AG04450 (cell line): ENCODE measurements at places on chromosomes 12 and 14.

- DNase-seq = no peak
Measured at GRCh38 chr14:23025151-23025814, 9.4 kb downstream of the PSMB5 start.

- no peak for DNase-seq
Measured at GRCh38 chr12:31312431-31312830, 13.5 kb downstream of the SINHCAF start.

DNA sequence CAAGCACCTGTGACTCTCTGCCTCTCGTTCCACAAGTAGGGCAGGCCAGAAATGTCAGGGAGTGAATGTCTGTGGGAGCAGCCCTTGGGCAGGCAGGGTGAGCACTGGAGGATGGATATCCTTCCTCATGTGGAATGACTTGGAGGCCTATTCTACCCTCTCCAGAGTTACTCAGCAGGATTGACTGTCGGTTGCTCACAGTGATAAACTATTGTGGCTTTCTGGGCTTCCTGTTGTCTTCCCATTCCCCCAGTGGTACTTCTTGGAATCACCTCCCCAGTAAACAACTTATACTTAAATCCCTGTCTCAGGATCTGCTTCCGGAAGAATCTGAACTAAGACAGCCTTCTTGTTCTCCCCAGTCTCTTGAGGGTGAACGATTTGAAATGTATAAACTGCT is 79.6 kb upstream of the MANSC4 start:
- DNase-seq = no peak

DNA sequence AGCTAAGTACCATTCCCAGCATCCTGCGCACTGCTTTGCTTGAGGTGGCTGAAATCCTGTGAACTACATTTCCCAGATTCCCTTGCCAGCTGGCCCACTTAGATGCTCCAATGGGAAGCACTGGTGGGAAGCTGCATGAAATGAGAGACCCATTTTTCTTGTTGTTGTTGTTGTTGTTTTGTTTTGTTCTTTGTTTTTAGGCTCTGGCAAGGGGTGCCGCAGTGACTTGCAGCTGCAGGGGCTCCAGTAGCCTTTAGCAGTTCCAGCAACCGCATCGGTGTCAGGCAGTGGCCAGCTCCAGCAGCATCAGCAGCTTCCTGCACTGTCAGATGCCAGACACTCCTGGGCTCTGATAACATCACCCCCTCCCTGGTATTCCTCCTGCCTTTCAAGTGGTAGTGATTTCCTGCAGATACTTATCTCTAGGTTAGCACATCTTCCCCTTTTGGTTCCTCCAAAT is 8.8 kb upstream of the EGLN3 start:
- no peak for DNase-seq

DNA sequence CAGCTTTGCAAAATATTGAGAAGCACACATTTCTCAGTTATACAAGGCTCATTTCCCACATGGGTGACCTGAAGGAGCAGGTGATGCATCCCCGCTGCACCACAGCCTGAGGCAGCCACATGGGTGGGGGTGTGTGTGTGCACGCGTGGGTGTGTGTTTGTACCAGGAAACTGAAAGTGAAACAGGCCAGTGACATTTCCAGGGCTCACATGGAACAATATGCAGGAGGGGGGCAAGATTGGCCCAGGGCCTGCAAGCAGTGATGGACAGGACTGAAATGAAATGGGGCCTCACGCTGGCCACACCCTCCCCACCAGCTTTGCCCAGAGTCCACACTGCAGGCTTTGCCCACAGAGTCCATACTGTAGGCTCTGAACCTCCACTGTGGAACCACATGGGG is 154.2 kb upstream of the PARP11 start:
- DNase-seq = no peak

DNA sequence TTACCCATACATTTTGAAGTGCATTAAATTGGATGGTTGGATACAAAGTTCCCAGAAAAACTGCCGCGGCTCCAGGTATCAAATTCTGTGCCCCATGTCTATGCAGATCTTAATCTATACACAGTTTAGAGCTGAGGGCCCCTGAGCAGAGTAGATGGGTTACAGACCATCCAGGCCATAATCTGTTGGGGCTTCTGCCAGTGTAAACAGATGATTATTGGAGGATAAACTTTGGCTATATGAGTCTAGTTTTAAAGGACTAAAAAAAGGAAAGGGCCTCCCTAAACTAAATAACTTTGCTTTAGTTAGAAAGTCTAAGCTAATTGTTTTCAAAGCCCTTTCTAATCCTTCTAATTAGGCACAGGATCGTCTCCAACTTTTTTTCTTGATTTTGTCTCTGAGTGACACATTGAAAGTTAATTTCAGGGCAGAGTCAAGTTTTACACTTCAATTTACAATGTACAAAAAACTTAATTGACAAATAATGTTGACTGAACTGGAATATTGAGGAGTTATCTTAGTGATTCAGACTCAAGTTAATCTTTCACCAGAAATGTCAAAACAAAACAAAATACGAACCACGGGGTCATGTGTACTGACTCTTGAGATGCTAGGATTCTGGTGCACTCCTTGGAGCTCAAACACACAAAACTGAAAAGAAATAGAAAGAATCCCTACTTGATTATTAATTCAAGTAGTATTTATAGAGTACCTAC is 133.9 kb upstream of the SCAF11 start:
- DNase-seq = no peak

DNA sequence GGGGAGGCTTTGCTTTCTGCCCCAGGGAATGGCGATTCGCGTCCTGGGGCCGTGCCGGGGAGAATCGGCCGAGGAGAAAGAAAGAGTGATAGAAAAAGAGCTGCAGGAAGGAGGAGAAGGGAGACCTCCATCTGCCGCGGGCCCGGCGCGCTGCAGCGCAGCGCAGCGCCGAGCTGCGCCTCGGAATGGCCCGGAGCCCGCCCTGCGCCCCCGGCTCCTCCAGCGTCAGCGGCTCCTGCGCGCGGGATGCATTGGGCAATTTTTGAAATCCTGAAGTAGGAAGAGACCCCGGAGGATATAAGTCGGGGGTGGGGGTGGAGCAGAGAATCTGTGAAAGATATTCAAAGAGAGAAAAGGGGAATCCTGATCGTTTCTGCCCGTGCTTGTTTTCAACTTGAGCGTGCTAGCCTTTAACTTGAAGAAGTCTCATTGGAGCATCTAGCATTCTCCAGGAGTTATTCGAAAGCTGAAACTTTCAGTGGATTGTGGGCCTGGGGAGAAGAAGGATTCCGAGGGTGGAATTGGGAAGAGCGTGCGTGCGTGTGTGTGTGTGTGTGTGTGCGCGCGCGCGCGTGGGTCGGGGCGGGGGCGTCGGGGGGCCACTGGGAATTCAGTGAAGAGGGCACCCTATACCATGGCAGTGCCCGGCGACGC is 441 bp downstream of the PDE3A start:
- DNase-seq = no peak

DNA sequence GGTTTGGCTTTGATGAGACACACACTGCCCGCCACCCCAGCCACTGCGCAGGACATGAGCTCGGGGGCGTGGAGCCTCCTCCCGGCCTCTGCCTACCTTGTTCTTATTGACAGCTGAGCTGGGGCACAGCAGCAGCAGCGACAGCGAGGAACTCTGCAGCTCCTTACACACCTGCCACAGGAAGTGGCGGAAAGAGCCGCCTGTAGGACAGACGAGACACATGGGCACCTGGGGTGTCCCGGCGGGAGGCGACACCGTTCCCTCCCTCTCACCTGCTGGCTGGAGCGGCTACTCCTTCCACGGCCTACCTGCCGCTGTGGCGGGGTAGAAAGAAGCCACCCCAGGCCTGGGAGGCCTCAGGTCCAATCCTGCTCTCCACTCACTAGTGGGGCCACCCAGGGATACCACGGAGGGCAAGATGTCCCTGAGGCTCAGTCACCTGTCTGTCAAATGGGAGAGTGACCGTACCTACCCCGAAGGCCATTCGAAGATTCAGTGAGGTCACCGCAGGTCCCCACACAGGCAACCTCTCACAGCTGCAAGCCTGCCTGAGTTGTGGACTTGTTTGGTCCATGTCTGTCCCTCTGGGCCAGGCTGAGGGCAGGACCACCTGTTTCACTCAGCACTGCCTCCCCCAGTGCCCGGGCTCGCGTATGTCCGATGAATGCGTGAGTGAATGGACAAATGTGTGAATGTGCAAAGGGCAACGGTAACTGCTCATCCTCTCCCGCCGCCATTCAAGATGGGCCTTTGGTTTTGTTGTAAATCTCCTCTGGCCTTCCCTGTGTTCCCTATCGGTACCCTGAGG is 42.6 kb downstream of the TRAFD1 start:
- no peak for DNase-seq

- DNase-seq = no peak
Measured at GRCh38 chr12:14678547-14679150, 17.8 kb downstream of the GUCY2C start.

- no peak for DNase-seq
Measured at GRCh38 chr14:95660651-95661515, 25.3 kb upstream of the TCL1B start.

GRCh38 chr12:81874586-81874985 is 115.4 kb upstream of the PPFIA2 start:
- DNase-seq = no peak

- no peak for DNase-seq
Measured at GRCh38 chr14:65392296-65392695, 20.2 kb upstream of the FUT8 start.

DNA sequence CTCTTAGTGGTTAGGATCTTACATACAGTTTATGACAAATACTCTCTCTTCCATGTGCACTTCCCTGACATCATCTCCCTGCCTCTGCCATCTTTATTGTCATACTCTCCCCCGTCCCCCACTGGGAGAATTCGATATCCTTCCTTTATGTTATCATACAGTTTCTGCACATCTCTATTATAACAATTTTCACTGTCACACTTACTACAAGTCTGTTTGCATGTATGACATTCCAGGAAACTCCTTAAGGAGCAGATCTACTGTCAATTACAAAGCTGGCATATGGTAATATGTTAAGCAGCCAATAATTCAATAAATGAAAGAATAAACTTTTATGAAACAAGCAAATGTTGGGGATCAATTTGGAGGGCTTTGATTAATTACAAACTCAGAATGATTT is 91.1 kb downstream of the KCNH5 start:
- DNase-seq = no peak

- DNase-seq = no peak
Measured at GRCh38 chr14:75554482-75554881, 23.9 kb upstream of the FLVCR2 start.

DNA sequence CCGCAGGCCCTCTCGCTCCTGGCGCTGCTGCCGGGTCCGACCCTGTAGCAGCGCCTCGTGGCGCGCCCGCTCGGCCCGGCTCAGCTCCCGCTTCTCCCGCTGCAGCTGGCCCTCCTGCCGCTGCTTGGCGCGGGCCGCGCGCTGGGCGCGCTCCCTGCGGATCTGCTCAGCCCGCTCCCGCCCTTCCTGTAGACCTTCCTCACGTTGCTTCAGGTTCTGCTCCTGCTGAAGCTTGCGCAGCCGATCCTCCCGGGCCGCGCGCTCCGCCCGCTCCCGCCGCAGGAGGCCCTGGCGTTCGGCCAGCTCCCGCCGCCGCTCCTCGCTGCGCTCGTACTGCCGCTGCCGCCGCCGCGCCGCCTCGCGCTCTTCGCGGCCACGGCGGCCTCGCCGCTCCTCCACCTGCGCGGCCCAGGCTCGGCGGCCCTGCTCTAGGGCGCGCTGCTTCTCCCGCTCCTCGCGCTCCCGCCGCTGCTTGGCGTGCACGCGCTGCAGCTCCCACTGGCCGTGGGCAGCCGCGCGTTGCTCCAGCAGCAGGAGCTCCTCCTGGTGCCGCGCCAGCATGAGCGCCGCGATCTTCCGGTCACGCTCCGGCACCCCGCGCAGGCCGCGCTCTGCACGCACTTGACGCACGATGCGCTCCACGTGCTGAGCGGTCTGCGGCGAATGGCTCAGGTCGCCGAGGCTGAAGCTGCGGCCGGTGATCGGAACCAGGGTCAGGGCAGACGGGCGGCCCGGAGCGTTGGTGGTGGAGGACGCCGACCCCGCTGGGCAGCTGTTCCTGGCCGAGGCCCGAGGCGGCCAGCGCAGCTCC is 2.4 kb downstream of the CCDC177 start:
- DNase-seq = no peak

DNA sequence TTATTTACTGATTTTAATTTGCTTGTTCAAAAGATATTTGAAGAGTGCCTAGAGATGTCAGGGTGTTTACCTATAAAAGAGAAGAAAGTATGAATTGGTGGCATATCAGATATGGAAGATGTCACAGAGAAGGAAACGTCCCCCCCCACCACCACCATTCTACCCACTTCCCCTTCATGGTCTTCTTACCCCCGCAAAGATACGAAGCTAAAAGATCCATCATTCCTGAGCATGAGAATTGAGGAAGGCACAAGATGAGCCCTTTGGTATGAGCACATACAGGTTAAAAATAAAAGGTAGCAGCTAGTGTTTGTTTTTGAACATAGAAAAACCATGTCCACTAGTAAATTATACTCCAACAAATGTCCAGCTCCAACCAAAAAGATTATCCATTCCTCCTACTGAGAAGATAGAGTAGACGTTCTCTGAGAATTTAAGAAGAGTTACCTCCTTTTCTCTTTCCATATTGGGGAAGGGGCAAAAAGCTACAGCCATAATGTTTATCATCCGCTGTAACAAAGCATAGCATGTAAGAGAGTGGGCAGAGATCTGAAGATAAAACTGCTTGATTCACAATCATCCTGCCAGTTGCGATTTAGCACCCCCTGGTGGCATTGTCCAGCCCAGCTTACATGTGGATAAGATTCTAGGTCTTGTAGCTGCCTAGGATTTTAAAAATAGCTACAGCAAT is 29.1 kb downstream of the NFYB start:
- peak; percentile 69 for DNase-seq

GRCh38 chr14:59333668-59334067 is 131.5 kb downstream of the GPR135 start:
- peak; percentile 76 for DNase-seq

- DNase-seq = no peak
Measured at GRCh38 chr14:26810631-26811030, 212.8 kb upstream of the NOVA1 start.

- no peak for DNase-seq
Measured at GRCh38 chr14:51304438-51304837, 64.4 kb downstream of the TMX1 start.

GRCh38 chr12:46677749-46678148 is 148.0 kb downstream of the SLC38A4 start:
- DNase-seq = no peak

DNA sequence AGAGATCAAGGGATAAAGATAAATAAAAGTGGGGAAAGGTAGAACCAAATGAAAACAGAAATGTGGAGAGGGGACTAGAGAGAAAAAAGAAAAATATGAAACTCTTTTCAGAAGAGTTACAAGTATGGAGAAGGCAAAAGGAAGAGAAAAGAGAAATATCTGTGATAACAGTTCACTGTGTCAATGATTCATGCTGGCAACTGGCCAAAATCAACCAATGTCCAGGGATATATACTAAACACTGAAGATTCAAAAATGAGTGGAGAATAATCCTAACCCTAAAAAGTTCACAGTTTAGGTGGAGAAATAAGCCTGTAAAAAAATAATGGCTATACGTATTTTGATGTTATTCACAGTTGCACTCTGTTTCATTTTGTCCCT is 372.3 kb upstream of the KITLG start:
- no peak for DNase-seq
